T-helper 2 cell (primary cell): ENCODE measurements at places on chromosomes 4 and X.

GRCh38 chr4:39304651-39305050 is 61.5 kb downstream of the RFC1 start:
- no peak for DNase-seq

DNA sequence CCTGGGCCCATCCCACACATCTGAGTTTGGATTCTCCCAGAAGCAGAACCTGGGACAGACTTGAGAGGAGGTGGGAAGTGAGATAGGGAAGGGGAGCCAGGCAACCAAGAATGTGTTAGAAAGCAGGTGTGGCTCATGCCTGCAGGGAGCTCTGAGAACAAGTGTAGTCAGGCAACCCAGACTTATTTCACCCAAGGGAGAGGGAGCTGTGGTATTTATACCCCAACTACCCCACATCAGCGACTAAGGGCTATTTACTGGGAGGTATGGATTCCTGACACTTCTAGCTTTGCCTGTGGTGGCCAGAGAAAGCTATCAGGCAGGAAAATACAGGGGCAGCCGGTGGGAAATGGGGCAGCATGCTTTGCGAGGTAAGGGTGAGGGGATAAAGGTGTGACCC is 125.8 kb upstream of the MSX1 start:
- no peak for DNase-seq

GRCh38 chrX:670645-671044 is 40.1 kb downstream of the SHOX start:
- no peak for DNase-seq

- peak; percentile 18 for DNase-seq
Measured at GRCh38 chr4:76897536-76898384, at the start of gene SOWAHB. TSS of gene SOWAHB (minus strand) at chr4:76898144. CDS start at chr4:76897849, 295 bp downstream.

GRCh38 chrX:40514376-40514775 is 66.4 kb upstream of the ATP6AP2 start:
- DNase-seq = no peak
